ENCODE measurements at places on chromosomes 6 and 20.
A peak's percentile ranks its signal among the peaks of the same experiment; 100 is the strongest.

GRCh38 chr6:147910281-147910680, 401.8 kb downstream of the SAMD5 start:
- DNase-seq = no peak

- no peak for DNase-seq
Observed at GRCh38 chr20:20435453-20435852, 67.5 kb downstream of the INSM1 start.

DNA sequence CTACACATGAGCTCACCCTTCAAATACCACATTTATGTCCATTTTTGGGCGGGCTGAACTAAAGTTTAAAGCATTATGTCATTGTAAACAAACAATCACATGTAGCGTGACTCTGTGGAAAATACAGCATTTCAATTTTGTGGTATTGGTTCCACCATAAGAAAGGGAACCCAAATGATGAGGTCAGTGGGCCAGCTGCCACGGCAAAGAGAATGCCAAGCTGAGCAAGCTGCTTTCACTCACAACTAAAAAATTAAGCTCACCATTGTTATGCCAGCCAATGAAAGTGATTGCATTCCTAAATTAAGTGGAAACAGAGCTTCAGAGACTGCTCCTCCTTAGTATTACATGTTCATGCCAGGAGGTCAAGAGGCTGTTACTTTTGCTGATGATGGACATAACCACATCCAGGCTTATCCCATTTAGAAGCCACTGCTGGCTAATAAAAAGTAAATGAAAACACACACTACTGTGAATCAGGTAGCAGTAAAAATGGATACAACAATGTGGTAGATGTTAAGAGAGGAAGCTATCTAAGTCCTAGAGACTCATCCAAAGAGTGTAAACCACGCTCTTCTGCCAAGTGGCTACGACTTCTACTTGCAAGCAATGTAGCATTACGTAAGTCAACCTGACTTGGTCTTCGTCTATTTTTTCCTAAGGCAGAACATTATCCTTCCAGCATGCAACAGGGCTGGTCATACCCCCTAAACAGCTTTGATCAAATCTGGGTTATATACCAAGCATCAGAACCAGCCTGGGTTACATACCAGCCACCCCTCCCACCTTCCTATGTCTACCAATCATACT, 164.8 kb downstream of the BACH2 start:
- DNase-seq = peak; percentile 63

DNA sequence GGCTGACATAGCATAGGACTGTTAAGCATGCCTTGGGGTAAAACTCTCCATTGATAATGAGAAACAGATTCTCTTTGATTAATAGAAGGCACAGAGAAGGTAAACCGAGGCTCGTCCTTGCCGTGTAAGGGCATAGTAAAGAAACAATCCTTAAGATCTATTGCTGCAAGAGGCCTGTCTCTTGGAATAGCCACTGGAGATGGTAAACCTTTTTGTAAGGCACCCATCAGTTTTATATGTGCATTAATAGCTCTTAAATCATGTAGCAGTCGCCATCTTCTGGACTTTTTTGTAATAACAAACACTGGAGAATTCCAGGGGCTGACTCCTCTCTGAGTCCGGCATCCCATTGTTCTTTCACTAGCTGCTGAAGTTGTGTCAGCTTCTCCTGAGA, 8.4 kb upstream of the ABHD12 start:
- DNase-seq = peak; percentile 83

GRCh38 chr20:51221791-51222408, 199.0 kb upstream of the KCNG1 start:
- DNase-seq = peak; percentile 68

DNA sequence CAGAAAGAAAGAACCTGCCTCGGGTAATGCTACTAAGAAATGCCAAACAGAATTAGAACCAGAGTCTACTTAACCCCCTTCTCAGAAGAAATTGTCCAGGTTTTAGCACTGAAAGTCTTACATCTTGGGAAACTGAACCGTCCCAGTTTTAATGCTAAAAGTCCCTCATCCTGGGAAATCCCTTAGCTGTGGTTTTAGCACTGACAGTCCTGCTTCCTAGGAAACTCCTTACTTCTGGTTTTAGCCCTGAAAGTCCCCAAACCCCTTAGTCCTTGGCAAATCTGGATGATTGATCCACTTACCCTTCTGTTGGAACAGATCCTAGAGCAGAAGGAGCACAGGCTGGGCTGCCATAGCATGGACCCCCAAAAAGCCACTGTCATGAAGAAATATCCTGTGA, 4.8 kb upstream of the TMEM14A start:
- no peak for DNase-seq

DNA sequence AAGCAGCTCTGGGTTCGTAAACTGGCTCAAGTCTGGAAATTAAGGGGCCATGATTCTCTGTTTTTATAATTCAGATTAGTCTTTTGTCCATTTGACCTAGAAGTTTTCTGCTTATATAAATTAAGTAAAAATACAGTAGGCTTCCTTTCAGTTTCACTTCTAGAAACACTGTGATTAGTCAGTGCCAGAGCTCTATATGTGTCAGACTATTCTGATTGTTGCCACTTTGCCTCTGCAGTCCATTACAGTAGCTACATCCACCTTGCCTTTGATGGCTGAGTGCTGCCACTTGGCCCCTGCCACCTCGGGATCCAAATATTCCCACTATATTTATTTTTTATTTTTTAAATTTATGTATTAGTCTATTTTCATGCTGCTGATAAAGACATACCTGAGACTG, 7.9 kb downstream of the ZC2HC1B start:
- DNase-seq = peak; percentile 29

GRCh38 chr6:30508890-30509736, 19.8 kb downstream of the HLA-E start:
- DNase-seq = peak; percentile 51

GRCh38 chr20:8255945-8256632, 124.0 kb downstream of the PLCB1 start:
- DNase-seq = no peak

GRCh38 chr6:36333171-36333895, 3.4 kb downstream of the BNIP5 start:
- DNase-seq = no peak

DNA sequence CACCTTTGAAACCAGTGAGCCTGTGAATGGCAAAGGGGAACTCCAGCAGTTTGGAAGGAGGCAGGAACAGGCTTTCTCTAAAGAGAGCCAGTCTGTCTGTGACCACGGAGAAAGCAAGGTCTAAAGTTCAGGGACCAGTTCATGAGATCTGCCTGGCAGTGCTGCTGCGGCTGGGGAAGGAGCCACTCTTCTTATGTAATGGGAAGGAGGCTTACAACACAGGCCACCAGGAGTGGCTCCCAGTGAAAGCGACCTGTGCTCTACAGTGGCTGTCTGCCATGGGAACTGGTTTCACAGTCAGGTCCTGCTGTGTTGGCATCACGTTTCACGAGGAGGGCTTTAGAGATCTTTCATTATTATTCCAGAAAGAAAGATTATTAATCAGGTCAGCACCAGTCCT, 291.9 kb upstream of the PRDM1 start:
- DNase-seq = no peak

DNA sequence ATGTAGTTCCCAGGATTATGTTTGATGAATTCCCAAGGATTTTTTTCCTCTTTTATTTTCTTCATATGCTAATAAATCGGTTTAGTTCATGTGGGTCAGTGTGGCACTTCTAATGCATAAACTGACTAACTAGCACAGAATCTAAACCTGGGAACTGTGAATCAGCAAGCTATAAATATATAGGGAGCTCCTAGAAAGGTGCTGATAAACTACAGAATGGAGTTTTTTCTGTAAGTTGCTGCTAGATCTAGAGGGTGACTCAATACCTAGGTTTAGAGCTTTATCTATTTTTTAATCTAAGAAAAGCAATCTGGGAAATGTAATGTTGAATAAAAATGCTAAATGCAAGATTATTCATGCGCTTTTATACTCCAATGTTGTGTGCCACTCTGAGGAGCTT, 118.8 kb upstream of the PTCHD4 start:
- DNase-seq = no peak

DNA sequence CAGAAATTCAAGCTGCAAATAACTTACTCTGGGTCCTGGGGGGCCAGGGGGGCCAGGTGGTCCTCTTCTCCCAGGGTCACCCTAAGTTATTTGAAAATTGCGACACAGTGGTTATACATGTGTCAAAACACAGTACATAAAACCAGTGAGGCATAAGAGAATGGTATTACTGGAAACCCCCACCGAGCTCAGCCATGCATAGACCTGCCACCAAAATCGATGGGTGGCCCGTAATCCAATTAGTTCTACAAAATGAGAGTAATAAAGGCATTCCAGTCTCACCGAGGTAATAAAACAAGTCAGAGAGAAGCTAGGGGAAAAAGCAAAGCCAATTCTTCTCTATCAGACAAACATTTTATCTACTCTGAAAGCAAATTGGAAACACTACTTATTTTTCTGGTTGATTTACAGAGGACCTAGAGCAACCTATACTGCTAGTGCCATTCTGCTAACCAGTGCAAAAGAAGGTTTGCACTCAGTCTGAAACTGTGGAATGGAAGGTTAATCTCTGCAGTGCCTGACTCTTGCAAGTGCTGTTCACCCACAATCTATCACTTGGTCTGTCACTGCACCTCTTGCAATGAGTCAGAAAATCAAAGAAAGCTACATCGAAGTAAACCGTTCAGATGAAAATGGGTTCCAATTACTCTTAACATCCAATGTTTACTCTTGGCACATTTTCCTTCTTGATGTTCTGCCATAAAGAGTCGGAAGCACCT, 32.4 kb downstream of the COL9A1 start:
- DNase-seq = no peak

DNA sequence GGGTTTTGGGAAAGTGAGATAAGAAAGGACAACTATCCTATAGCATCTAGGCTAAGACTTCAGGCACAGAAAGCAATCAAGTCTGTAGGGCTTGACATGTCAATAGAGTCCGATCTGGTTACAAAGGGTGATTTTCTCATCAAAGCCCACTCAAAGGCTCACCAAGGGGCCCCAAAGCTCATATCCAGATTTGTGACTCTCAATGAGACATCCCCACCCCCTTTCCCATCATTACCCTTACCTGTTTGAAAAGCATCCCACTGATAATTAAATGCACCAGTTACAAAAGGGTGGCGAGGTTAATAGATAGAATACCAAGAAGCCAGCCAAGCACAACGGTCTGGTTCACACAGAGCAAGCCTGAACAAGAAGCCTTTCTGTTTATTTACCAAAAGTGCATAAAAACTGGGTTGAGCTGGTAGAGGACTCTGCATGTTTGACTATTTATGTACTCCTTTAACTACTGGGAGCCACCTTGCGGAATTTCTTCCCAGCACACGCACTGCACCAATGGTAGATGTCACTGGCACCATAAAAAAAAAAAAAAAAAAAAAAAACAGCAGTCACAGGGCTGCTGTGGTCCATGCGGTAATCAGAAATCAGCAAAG, 6.1 kb downstream of the JAG1 start:
- no peak for DNase-seq

GRCh38 chr6:89412071-89413005, at the start of gene RRAGD:
Gene RRAGD (minus strand): TSS chr6:89412273. CDS start chr6:89411993, 280 bp downstream.
- no peak for DNase-seq

DNA sequence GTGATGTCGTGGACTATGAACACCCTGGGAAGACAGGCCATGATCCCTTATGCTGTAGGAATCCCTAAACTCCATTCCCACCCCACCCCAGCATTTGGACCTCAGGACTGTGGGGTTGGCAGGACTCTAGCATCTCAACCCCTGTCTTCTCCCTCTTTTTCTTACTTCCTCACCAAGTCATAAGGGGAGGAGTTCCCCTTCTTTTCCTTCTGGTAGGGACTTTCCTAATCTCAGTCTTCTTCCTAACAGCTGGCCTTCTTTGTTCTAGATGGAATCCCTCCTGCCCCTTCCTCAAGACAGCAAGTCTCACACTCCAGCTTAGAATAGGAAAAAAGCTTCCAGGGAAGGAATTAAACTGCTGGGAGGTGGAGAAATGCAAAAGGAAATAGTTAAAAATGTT, 2.3 kb upstream of the SIRPB2 start:
- DNase-seq = no peak

GRCh38 chr6:46491628-46492547, 639 bp upstream of the RCAN2 start:
- DNase-seq = peak; percentile 1

DNA sequence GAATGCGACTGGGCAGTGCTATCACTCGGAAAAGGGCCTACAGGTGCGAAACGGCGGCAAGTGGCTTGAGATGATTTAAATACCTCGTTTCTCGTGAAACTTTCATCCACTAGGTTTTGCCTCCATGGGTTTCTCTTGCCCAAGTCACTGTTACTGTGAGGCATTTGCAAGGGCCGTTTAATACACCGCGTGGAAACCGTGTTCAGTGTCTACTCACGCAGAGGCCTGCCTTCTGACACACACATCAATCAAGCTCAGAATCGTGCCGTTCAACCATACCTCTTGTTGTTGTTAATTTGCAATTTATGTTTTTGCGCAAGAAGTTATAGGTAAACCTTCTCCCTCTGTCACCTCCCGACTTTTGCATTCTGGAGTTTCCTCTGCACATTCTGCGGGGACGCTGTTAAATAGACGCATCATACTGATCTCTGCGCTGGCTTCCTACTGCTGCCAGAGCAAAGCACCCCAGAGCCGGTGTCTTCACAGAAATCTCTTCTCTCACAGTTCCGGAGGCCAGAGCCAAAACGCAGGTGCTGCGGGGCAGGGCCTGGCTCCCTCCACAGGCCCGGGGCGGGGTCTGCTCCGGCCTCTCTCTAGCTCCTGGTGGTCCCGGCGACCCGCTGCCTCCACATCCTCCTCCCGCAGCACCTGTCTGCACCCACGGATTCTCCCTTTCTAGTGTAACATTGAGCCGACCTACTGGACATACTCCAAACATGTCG, 251.4 kb downstream of the SMOC2 start:
- DNase-seq = no peak

GRCh38 chr6:36838896-36839748, at the start of gene CPNE5:
Gene CPNE5 (minus strand): TSS chr6:36839444. CDS start chr6:36839377, 67 bp downstream.
- DNase-seq = no peak

DNA sequence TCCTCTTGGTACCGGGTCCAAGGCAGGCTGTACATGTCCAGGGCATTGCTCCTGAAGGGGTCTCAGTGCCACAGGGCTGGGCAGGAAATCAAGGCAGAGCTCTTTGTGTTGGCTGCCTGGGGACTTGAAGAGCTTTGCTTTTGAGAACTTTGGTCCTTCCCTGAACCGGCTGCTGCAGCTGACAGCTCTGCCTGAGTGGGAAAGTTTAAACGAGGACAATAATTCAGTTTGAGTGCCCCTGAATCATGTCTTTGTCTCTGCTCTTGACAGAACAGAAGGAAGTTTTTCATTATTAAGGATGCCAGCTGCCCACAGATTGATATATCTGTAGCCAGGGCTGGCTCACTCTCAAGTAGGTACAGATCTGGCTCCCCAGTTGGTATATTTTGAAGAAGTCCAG, 56.1 kb downstream of the ANKRD6 start:
- DNase-seq = no peak

GRCh38 chr20:48191200-48191599, 405.9 kb upstream of the SULF2 start:
- no peak for DNase-seq
